ENCODE measurements at places on chromosomes 7 and 10. TPM values are rescaled to one million over a fixed set of nuclear protein-coding genes. Genes with fewer than 3 reads are reported as not detected.

- no peak for DNase-seq
Measured at GRCh38 chr7:16652888-16653287, 6.9 kb downstream of the BZW2 start.

GRCh38 chr7:45590679-45591057 is 16.5 kb downstream of the ADCY1 start:
- DNase-seq, result no peak

DNA sequence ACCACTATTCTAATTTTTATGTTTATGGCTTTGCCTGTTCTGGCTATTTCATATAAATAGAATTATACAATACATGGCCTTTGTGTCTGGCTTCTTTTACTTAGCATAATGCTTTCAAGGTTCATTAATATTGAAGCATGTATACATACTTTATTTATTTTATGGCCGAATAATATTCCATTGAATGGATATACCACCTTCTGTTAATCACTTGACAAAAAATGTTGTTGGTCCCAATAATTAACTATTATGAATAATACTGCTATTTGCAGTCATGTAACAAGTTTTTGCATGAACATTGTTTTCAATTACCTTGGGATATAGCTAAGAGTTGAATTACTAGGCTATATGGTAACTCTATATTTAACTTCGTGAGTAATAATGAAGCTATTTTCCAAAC is 767.5 kb downstream of the INHBA start:
- DNase-seq, result no peak

DNA sequence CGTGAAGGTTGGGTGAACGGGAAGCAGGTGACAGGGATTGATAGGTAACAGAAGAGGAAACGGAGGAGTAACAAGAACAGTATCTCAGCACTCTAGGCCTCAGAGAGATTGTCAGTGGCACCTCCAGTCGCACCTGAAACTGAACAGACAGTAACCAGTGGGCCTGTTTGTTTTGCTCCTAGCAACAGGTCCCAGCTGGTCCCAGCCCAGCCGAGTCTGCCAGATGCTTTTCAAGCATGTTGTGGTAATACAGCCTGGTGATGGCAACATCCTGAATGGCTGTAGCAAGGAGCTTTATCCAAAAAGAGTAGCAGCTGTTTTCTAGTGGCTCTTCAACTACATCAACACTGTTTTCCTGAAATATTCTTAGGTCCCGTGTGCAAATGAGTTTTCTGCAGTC is 4.7 kb downstream of the CACNB2 start:
- DNase-seq, result no peak

Gene ARL3
- polyA plus RNA-seq, result 13.0 TPM

All from forelimb muscle (tissue), 1 donor.